ENCODE measurements at places on chromosomes 16 and 17.

- DNase-seq: no peak
Observed at GRCh38 chr17:79891113-79891730, 52.0 kb upstream of the CBX4 start.

GRCh38 chr17:64130559-64131001, 636 bp upstream of the ERN1 start:
- peak; percentile 80 for DNase-seq

- DNase-seq: peak; percentile 58
Observed at GRCh38 chr17:2282297-2282873, 21.2 kb downstream of the SMG6 start.

- DNase-seq: no peak
Observed at GRCh38 chr16:47309581-47310312, 151.1 kb downstream of the ITFG1 start.

DNA sequence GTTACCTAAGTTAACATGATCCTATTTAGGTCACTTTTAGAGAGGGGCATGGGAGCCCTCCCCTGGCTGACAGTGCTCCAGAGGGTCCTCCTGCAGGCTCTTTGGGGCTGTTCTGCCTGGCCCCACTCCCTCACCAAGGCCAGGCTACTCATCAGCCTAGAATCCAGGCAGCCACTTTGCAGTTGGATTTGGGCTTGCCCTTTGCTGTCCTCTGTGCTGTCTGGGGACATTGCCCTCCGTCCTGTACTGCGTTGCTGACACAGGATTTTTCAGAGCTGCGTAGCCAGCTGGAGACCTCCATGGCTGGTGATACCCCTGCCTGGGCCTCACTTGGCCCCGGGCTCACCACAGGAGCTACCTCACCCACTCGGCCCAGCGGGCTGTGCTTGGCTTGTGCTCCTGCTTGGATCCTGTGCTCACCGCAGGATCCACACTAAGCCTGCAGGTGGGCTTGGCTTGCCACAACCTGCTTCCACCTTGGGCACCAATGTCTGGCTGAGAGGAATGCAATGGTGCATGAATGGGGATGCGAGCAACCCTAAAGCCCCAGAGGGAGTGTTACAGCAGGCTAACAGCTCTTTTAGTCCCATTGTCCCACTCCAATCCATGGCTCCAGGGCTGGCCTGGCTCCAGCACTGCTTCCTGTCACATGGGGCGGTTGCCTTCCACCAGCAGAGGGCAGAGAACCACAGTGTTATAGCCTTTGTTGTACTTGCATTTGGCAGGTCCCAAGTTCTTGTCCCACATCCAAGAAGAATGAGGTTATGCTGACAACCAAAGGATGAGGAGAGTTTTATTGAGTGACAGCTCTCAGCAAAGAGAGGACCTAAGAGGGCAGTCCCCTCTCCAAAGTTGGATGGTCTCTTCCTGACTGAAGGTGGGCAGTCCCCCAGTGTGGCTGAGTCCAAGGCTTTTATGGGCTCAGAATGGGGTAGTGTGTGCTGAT, 21.5 kb downstream of the CCL4 start:
- no peak for DNase-seq

GRCh38 chr16:86145669-86146068, 246.7 kb downstream of the IRF8 start:
- no peak for DNase-seq

DNA sequence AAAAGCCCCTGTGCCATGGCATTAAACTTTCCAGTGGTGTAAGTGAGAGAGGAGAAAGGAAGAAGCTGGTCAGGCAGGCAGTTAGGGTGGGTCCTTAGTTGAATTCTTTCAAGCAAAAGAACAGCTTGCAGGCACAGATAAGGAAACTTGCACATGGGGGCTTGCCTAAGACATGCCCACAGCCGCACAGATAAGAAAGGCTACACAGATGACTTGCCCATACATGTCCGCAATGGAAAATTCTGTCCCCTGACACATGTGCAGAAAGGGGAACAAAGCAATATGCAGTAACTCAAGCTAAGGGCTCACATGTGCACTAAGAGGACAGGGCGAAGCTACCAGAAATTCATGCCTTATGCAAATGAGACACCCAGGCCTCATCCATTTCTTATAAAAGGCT, 69.9 kb downstream of the GSG1L start:
- DNase-seq: no peak

DNA sequence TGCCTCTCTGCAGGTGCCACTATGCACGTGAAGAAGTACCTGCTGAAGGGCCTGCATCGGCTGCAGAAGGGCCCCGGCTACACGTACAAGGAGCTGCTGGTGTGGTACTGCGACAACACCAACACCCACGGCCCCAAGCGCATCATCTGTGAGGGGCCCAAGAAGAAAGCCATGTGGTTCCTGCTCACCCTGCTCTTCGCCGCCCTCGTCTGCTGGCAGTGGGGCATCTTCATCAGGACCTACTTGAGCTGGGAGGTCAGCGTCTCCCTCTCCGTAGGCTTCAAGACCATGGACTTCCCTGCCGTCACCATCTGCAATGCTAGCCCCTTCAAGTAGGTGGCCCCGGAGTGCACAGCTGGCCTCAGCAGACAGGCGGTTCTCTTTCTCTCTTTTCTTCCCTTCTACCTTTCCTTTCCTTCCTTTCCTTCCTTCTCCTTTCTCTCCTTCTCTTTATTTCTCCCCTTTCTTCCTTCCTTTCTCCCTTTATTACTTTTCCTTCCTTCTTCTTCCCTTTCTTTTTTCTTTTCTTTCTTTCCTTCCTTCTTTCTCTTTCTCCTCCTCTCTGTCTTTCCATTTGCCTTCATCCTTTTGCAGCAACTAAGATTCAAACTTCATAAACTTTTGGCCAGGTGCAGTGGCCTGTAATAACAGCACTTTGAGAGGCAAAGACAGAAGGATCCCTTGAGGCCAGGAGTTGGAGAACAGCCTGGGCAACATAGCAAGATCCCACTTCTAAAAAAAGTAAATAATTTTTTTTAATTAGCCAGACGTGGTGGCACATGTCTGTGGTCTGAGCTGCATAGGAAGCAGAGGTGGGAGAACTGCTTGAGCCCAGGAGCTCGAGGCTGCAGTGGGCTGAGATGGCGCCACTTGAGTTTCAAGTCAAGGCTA, 46.7 kb downstream of the SCNN1B start:
- DNase-seq: no peak

GRCh38 chr16:29734786-29735185, 11.0 kb downstream of the C16orf54 start:
- DNase-seq: no peak

DNA sequence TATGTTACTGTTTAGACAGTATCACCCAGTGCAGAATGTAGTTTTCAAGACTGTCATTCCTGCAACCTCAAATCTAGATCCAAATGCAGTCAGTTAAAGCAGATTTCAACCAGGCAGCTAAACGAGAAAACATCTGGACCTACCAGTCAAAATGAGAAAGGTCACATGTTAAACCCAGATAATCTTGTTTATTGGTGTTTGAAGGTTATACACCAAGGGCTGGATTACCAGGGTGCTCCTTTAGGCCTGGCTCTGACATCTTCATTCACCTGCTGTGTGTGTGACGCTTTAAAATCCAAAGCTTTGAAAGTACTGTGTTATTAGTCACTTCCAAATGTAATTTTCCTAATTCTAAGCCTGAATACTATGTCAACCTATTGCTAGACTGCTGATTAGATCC, 54.9 kb downstream of the IKZF3 start:
- no peak for DNase-seq

GRCh38 chr17:34680151-34680550, 100.8 kb downstream of the TMEM132E start:
- no peak for DNase-seq

- DNase-seq: peak; percentile 65
Observed at GRCh38 chr17:82791532-82791931, 39.7 kb downstream of the TBCD start.

- DNase-seq: no peak
Observed at GRCh38 chr17:31627960-31628359, 231.1 kb downstream of the COPRS start.

GRCh38 chr17:47135235-47135634, 53.9 kb downstream of the CDC27 start:
- no peak for DNase-seq

DNA sequence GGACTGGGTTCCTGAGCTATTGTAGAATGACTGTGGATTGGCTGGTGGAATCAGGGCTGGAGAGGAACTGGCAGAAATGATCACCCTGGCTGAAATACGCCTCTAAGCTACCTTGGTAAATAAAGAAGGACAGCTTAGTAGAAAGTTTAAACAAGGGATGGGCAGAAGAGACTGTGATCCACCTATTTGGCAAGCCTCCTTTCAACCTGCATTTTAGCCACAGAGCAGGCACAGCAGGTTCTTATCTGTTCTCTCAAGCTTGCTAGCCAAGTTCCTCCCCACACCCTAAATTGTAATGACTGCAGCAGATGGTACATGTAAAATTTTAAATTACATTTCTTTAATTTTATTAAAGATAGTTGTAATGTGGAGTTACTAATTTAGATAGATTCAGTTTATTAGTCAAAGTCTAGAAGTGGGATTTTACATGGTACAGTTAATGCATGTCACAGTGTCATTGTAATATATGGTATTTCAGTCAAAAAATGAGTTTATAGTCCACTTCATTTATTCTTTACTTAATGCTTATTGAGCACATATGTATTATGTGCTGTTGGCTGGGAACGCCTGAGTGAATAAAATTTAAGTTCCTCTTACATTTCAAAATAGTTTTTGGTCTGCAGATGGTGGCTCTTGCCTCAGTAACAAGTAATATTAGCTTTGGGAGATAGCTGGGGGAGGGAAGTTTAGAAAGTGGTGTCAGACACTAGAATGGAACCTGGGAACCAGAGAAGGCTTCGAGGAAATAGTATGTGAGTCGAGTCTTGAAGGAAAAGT, 11.2 kb downstream of the EPN2 start:
- DNase-seq: no peak

DNA sequence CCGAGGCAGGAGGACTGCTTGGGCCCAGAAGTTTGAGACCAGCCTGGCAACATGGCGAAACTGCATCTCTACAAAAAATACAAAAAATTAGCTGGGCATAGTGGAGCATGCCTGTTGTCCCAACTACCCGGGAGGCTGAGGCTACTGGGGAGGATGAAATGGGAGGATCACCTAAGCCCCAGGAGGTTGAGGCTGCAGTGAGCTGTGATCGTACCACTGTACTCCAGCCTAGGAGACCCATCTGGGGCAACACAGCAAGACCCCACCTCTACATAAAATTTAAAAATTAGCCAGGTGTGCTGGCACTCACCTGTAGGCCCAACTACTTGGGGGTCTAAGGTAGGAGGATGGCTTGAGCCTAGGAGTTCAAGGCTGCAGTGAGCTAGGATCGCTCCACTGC, 1.8 kb downstream of the PAM16 start:
- DNase-seq: no peak

DNA sequence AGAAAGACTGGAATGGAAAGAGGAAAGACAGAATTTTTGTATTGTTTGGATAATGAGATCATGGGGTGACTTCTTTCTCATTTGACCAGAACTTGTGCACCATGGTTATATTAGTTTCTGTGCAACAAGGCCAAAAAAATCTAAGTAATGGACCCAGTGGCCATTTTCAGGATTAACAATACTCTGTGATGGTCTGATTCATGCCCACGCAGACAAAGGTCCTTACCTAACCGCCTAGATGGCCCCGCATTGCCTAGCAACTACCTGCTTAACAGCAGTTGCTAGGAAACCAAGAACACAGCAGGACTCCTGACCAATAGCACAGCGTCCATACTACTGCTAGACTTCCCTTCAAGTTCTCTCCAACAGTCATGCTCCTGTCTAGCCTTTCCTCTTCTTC, 22.4 kb downstream of the MIS12 start:
- no peak for DNase-seq

DNA sequence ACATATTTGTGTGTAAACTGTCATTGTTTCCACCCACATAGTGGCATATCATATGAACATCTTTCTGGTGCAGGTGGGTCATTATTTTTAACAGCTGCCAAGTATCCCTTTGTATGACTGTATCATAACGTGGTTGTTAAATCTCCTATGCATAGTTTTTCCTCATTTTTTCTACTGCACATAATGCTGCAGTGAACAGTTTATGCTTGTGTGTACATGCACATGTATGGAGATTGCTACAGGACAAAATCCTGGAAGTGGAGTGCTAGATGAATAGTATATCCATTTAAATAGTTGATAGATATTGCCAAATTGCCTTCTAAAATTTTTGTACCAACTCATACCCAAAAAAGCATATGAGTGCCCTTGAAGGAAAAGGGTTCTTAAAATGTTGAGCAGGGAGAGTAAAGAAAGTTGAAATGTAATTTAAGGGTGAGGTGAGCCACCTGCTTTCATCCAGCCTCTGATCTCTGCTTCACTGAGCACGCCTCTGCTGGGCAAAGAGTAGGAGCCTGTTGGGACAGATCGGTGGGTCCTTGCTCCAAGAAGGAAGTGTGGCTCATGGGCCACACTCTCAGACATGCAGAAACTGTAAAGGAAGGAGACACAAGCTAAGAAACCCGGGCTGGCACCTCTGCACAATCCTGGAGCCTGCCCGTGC, 55.3 kb downstream of the HLF start:
- no peak for DNase-seq

GRCh38 chr16:65410801-65411200, 288.9 kb upstream of the CDH11 start:
- no peak for DNase-seq

- no peak for DNase-seq
Observed at GRCh38 chr16:50304467-50305440, 38.4 kb downstream of the ADCY7 start.

DNA sequence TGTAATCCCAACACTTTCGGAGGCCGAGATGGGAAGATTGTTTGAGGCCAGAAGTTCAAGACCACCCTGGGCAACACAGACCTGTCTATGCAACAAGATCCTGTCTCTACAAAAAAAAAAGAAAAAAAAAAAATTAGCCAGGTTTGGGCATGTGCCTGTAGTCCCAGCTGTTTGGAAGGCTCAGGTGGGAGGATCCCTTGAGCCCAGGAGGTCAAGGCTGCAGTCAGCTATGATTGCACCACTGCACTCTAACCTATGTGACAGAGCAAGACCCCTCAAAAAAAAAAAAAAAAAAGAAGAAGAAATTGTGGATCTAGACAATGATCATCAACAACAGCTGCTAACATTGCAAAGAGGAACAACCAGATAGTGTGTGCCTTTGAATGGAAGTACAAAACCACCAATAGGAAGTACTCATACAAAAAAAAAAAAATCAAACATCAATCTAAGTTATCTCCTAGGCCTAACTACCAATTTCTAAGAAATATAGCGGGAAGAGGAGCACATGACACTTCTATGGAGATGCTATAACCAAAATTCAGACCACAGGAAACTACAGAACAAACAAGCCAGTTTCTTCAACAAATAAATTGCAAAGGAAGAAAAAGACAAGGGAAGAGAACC, 258.7 kb downstream of the MRTFB start:
- no peak for DNase-seq

GRCh38 chr17:75691801-75692626, 24.9 kb downstream of the SAP30BP start:
- no peak for DNase-seq

- DNase-seq: no peak
Observed at GRCh38 chr16:56246051-56246817, 54.9 kb downstream of the GNAO1 start.

DNA sequence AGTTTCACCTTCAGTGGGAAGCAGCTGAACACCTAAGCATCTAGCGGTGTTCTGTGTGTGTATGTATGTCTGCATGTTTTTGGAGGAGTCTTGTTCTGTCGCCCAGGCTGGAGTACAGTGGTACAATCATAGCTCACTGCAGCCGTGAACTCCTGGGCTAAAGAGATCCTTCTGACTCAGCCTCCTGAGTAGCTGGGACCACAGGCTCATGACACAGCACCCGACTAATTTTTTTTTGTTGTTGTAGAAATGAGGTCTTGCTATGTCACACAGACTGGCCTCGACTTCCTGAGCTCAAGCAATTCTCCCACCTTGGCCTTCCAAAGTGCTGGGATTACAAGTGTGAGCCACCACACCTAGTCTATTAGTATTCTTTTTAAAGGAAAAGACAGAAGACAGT, 30.2 kb upstream of the FAAP100 start:
- DNase-seq: no peak

- no peak for DNase-seq
Observed at GRCh38 chr17:74757502-74757901, 9.1 kb downstream of the NHERF1 start.
